B cell (primary cell): ENCODE measurements at places on chromosomes 1 and 21. TPM values are rescaled to one million over a fixed set of nuclear protein-coding genes. Genes with fewer than 3 reads are reported as not detected.

- DNase-seq = no peak
Observed at GRCh38 chr1:59514061-59514909, 217.4 kb downstream of the FGGY start.

GRCh38 chr1:204932573-204932909 is 61.9 kb downstream of the NFASC start:
- no peak for DNase-seq

The FHAD1 gene
- polyA plus RNA-seq = 0.03 TPM in 1 of 2 replicates, not detected in the other

DNA sequence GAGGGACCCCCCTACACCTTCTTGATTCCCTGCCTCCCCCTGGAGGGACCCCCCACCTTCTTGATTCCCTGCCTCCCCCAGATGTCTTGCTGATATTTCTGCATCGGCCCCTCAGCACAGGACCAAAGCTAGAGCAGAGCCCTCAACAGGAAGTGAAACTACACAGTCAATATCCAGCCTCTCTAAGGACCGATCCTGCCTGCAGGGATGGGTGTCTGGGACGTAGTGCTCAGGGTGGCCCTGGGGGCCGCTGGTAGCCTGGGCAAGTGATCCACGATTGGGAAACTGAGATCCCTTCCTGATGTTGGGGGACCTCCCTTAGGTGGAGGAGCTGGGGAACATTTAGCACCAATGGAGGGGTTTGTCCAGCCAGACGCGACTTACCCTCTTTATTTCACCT is 3.9 kb upstream of the LEFTY2 start:
- DNase-seq = peak; percentile 75

The C1orf87 gene
- polyA plus RNA-seq = not detected in 2 replicates

GRCh38 chr21:44263768-44264167 is 2.1 kb upstream of the DNMT3L start:
- no peak for DNase-seq

GRCh38 chr1:36888811-36889477 is 145.4 kb downstream of the GRIK3 start:
- no peak for DNase-seq

The CHD5 gene
- 0.18 and 0.22 TPM in 2 replicates for polyA plus RNA-seq

- DNase-seq = no peak
Observed at GRCh38 chr1:161731241-161731640, 9.9 kb downstream of the FCRLB start.

GRCh38 chr1:234690872-234691271 is 80.9 kb upstream of the IRF2BP2 start:
- DNase-seq = no peak

The LCK gene
- 23.8 and 35.2 TPM in 2 replicates for polyA plus RNA-seq

DNA sequence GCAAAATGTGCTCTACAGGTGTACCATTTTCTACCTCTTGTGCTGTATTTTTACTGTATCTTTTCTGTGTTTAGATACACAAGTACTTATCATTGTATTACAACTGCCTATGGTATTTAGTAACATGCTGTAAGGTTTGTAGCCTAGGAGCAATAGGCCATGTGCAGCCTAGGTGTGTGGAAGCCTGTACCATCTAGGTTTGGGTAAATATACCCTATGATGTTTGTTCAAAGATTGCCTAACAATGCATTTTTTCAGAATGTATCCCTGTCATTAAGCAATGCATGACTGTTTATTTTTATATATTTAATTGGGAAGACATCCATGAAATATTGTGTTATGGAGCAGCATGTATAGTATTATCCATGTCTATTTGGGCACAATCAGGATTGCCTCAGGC is 11.0 kb downstream of the ETV3L start:
- DNase-seq = no peak

The OR14K1 gene
- polyA plus RNA-seq = not detected in 2 replicates

DNA sequence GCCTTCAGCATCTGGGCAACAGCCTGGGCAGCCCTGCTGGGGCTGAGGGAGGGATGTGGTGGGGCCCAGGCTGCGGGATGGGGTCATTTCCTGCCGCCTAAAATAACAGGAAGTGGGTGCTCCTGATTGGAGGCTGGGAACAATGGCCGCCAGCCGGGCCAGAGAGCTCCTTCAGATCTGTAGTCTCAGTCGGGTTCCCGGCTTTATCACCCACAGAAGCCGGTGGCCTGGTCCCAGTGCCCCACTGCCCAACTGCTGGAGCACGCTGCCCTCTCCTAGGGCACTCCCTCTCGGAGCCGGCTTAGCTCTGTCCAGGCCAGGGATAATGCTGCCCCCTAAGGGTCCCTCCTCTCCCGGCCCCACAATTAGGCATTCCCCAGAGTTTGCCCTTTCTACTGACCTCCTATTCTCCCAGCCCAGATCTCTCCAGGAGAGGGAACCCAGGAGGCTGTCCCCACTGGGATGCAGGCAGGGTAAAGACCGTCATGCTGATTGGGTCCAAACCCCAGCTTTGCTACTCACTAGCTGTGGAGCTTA is 5.1 kb downstream of the MAP7D1 start:
- DNase-seq = peak; percentile 60

The FAM72B gene
- 0.45 and 0.52 TPM in 2 replicates for polyA plus RNA-seq

The OR6K3 gene
- polyA plus RNA-seq = not detected in 2 replicates

GRCh38 chr21:44905728-44906090 is 15.0 kb downstream of the ITGB2 start:
- DNase-seq = no peak

The KDF1 gene
- polyA plus RNA-seq = 1.3 and 2.6 TPM in 2 replicates

DNA sequence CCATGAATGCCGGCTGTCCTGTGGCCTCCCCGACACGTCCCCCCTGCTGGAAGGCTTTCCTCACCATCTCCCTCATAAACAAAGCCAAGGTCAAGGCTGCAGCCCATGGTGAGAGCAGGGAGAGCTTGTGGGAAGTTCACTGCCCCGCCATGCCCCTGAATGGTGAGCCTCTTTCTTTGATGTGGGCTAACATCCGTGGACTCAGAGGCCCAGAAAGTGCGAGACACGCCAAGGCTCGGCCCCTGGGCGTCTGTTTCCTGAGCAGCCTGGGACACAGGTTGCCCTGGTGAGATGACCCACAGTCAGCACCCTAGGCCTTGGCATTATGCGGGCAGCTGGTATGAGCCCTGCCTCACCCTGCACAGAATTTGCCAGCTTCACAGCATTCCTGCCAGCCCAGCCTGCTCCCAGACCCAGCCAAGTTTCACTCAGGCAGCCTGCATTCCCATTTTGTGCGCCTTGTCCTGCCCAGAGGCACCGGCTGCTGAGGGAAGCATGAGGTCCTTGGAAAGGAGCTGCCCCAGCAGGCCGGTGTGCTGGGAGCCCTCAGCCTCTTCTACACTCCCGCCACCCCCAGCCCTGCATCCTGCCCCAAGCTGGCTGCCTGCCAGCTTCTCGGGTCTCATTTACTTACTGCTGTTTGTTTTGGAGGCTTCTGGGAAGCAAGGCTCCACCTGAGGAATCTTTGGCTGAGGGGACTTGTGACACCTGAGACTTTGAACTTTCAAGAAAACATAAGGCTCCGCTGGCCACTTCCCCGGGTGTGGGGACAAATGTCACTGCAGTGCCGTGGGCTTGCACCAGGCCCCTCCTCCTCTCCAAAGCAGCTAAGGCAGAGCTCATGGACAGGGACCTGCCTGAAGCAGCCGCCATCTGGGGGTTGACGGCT is 31.9 kb downstream of the NEK2 start:
- no peak for DNase-seq

DNA sequence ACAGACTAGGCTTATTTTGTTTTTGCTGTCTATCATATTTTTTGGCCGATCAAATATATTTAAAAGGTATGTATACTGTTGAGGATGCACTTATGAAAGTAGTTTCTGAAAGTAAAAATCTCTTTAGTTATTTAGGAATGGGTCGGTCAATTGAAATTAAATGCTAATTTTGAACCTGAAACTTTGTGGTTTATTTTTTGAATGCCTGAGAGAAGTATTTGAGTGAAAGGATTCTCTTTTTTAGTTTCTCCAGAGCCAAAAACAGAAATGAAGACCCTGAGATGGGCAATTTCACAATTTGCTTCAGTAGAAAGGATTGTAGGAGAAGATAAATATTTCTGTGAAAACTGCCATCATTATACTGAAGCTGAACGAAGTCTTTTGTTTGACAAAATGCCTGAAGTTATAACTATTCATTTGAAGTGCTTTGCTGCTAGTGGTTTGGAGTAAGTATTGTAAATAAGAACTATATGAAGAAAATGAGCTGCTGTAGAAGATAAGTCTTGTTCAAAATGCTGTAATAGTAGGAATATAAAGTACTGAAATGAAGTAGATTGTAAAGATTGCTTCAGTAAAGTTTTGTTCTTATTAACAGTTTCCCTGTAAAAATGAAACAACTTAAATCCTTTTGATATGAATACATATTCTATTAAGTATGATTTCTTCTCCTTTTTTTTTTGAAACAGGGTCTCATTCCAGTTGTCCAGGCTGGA is 11.5 kb downstream of the USP1 start:
- DNase-seq = no peak

- DNase-seq = peak; percentile 26
Observed at GRCh38 chr1:200588698-200589097, 31.9 kb downstream of the KIF14 start.

DNA sequence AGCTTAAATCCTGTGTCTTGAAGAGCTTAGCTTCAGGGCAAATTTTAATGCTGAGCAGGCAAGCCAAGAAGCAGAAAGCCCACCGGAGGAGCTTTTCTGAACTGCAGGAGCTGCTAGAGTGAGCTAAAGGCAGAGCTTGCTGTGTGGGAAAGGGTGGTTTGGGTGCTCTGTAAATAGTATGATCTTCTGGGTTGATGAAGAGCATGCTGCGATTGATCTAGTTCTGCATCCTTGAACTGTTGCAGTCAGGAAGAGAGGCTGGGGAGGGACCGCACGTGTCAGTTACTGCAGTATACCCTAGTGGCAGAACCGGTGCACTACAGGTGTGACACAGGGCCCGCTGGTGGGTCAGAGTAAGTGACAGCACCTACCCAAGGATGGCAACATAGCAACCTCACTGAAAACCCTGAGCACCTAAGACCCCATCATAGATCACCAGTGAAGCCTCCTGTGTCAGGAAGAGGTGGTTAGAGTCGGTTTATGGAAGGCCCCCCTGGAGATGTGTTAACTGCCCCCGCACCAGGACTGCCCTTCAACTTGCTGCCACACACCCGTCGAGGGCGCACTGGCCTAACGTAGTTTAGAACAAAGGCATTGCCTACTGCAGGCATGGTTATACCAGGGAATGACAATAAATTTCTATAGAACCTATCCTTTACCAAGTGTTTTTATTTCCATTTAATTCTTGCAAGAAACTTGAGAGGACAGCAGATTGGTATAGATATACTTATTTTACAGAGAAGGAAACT is 146.0 kb upstream of the KIAA0040 start:
- DNase-seq = peak; percentile 66

- no peak for DNase-seq
Observed at GRCh38 chr1:95941121-95941798, 707.2 kb downstream of the RWDD3 start.

DNA sequence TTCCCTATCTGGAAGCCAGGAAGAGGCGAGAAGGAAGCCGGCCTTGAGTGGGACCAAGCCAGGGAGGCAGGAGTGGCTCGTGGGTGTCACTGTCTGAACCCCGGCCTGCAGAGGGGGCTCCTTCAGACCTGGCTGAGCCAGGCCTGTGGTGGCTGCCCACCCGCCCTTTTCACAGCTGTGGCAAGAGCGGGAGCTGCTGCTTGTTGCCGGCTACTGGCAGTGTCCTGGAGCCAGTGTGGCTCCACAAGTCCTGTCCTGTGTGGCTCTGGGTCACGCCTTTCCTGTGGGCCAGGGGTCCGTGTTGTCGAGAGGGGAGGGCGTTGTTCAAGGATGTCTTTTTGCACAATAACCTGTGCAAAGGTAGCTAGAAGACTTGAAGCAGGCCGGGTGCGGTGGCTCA is 1.3 kb downstream of the PFKL start:
- no peak for DNase-seq

DNA sequence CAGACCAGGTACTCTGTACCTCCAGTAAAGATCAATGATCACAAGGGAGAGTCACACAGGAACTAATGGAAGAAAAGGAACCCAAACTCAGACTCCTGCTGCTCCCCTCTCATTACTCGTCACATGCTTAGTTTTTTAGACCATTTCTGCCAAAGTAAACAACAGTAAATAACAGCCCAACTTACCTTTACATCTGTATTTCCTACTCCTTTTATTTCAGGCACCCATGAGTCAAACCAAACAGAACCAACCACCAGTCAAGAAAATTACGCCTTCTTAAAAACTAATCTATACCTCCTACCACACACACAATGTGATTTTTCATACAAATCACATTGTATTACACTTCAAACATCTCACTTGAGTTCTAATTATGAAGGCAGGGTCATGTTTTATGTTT is 61.4 kb upstream of the HTR1D start:
- no peak for DNase-seq

The GJA9 gene
- not detected in 2 replicates for polyA plus RNA-seq

The MLLT11 gene
- polyA plus RNA-seq = 2.4 and 2.7 TPM in 2 replicates

The LRIG2 gene
- polyA plus RNA-seq = 12.4 and 17.4 TPM in 2 replicates

The KRTAP11-1 gene
- polyA plus RNA-seq = not detected in 2 replicates

- DNase-seq = no peak
Observed at GRCh38 chr1:85279458-85280080, 3.1 kb upstream of the BCL10 start.

- DNase-seq = no peak
Observed at GRCh38 chr1:118081387-118081786, 103.6 kb downstream of the SPAG17 start.

The NUDT4B gene
- polyA plus RNA-seq = 7.8 and 10.7 TPM in 2 replicates

DNA sequence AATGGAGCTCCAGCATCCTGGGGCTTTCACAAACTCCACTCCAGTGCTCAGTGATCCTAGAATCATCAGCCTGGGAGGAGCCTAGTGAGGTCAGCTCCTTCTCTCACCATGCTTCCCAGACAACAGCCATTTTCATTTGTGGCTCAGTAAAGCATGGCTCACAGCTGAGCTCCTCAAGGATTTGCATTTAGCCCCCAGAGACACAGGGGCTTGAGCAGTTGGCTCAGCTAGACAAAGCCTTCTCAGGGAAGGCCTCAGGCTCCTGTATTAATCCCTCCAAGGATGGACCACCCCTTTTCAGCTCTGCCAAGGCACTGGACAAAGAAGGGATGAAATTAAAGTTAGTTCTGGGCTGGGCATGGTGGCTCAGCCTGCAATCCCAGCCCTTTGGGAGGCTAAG is 39.5 kb downstream of the ERI3 start:
- DNase-seq = no peak

DNA sequence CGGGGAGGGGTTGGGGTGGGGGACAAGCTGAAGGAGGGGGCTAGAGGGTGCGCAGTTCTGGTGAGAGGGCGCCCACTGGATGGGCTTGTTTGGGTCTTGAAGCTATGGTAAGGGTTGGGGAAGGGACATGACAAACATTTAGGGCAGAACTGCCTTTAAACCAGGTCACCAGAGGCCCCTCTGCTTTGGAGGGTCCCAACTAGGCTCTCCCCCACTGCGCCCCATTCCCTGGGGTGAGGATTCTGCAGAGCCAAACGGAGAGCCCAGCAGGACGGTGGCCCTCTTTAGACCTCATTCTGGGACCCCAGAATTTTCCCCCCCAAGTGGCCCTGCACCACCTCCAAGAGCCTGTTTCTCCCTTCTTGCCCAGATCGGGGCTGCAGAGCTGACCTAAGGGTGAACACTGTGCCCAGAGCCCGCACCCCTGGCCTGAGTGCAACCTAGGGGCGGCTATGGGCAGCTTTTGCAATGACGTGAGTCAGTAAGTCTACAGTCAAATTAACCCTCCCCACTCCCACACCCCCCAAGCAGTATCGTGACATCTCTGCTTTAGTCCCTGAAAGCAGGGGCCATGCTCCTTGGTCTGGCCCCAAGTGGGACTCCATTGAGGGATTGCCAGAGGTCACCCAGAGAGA is 593.8 kb downstream of the MATN1 start:
- DNase-seq = no peak
